ENCODE measurements at places on chromosomes 3 and 15.

GRCh38 chr3:74722211-74722610, 107.8 kb upstream of the CNTN3 start:
- DNase-seq = no peak

DNA sequence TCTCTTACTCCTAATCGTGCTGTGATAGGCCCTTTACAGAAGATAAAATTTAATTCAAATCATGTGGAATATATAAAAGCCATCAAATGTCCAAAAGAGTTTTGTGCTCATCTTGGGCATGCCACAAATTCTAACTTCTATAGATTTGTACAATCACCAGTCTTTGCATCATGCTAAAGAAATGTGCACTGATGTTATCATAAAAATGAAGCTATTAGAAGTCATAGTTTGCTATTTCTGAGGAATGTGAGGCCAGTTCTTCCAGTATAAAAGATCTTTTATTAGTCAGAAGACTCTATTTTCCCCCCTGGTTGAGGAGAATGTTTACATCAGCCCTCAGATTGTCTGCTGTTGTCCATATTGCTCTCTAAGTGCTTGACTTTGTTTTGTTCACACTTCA, 2.1 kb upstream of the ANXA2 start:
- DNase-seq = no peak

DNA sequence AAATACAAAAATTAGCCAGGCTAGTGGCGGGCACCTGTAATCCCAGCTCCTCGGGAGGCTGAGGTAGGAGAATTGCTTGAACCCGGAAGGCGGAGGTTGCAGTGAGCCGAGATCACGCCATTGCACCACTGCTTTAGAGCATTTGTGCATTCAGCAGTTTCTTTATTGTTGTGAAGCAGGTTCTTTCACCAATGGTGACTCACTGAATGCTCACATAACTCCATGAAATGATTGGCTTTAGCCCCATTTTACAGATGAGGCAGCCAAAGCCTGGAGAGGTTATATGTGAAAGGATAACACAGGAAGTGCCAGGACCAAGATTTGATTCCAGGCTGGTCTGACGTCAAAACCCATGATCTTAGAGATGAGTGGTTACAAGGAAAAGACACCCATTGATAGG, 195.2 kb downstream of the SLCO3A1 start:
- DNase-seq = no peak

- DNase-seq = no peak
These were observed 4.4 kb downstream of the PRSS50 start for GRCh38 chr3:46713050-46713897.

DNA sequence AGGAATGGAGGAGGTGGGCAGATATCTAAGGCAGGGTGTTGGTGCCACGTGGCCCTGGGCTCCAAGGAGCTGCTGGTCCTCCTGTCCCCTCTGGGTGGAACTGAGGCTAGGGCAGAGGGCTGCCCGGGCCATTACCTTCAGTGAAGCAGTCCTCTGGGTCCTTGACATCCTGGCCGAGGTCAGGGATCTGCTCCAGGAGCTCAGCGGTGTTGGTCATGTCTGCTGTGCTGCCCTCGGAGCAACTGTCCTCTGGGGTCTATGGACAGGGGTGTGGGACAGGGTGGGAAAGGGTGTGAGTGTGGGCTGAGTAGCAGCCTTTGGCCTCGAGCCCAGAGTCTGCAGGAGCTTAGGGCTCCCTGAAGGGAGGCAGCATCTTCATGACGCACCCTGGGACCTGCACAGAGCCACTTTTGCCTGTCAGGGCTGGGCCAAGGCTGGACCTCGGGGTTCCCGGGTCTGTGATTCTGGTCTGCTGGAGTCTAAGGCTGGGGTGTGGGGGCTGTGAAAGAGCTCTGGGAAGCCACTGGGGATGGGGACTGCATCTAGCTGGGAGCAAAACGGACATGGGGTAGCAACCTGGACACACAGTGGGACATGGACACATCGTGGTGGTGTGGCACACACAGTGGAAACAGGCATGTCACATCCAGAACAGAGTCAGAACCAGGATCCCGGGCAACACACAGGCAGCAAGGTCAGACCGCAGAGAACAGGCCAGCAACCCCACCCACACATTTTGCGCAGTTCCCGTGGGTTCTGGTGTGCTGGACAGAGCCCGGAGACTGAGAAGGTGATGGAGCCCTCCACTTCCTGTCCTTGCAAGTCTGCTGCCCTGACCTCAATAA, 72.7 kb downstream of the SCN5A start:
- no peak for DNase-seq

GRCh38 chr3:130761730-130762311, 15.2 kb upstream of the PIK3R4 start:
- no peak for DNase-seq

DNA sequence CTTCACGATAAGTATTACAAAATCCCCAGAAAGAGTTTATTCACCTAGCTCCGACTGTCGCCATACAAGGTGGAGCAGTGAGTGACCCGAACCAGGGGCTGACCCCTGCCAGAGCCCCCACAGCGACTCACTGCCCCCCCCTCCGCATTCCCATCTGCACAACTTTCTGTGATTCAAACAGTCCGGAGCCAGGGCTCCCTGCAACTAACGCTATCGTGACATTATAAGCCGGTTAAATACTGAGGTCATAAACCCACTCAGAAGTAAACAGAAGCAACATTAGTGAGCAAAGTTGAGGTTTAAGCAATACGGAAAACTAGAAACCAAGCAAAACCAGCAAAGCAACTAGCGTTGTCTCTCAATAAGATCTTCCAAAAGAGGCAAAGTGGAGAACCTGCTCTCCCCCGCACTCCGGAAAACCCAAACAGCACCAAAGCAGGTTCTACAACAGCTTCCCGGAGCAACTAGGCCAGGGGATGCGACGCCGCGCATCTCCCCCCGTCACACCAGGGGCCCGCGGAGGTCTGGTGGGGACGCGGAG, 642 bp downstream of the SCAP start:
- DNase-seq = no peak

- DNase-seq = no peak
These were observed 168.4 kb upstream of the CADPS start for GRCh38 chr3:63043631-63044030.

DNA sequence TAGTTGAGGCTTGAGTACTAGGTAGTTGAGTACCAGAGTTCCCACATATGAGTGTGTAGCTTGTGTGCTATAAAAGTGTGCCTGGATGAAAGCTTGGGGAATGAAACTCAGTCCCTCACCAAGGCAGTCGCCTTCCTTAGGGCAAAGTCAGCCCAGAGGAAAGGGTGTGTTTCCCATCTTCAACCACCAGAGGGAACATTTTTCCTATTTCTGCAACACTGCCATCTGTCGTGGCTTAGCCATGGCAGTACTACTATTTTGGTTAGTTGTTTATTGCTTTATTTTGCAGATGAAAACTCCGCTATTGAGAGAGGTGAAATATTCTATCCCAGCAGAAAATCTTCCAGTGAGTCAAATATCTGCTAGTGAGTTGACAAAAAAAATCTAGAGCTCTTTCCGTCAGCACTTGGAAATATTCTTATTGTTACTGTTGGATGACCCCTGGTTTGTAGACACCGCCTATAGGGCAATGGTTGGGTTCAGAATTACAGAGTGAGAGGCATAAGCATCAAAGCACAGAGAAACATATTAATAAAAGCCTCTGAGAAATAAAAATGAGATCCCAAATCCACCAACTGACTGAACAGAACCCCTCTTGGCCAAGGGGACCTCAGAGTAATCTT, 239.9 kb downstream of the CPNE4 start:
- peak; percentile 31 for DNase-seq

DNA sequence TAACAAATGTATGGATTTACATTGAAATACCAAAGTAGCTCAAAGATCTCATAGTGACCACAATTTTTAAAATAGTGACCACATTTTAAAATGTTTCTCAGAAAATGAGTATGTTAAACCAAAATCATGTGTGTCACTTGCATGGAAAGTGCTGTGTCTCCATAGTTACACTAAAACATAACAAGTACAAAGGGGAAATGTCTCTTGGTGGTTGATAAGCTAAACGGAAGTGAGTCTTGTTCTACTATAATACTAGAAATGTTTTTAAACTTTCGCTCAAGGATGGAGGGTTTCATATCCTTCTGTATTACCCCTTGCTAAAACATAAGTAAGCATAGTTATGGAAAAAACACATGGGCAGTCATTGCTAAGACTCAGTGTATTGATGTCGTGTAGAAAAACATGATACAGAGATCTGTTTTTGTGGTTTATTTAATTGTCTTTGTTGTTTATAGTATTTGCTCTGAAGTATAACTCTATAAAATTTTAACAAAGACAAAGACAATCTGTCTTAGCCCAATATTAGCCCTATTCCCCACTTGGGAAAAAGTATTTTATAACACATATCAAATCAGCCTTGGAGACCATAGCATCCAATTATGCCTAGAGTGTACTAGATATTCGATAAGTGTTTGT, 27.0 kb upstream of the DENND4A start:
- DNase-seq = no peak

- DNase-seq = no peak
These were observed 1.7 kb downstream of the TM4SF19 start for GRCh38 chr3:196336319-196337145.

DNA sequence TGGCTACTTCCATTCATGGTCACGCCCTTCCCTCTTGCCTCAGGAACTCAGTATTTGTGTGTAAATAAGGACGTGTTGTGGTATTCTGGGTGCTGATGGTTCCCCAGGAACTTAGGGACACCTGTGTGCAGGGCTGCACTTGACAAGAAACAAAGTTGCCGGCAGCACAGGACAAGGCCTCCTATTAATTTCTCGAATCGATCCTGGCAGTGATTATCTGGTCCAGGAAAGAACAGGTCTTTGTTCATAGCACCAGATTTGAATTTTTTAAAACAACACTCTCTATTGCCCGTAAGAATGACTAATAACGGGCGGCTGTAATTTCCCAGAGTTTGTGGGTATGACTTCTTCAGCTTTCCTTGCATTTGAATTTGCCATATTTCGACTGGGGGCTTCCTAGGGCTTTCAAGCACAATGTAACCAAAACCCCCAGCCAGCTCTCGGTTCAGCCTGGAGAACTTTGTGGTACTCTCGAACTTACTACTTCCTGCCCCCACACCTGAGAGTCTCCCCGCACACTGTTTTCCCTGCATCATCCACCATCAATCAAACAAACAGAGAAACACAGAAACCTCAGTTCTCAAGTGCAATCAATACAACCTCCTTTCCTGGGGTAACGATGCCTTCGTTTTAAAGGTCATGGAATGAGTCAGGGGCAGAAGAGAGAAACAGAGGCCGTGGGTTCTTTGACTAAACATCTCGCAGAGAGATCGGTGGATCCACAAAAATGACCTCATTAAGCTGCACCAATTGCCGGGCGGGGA, 241.7 kb upstream of the ICE2 start:
- DNase-seq = no peak

DNA sequence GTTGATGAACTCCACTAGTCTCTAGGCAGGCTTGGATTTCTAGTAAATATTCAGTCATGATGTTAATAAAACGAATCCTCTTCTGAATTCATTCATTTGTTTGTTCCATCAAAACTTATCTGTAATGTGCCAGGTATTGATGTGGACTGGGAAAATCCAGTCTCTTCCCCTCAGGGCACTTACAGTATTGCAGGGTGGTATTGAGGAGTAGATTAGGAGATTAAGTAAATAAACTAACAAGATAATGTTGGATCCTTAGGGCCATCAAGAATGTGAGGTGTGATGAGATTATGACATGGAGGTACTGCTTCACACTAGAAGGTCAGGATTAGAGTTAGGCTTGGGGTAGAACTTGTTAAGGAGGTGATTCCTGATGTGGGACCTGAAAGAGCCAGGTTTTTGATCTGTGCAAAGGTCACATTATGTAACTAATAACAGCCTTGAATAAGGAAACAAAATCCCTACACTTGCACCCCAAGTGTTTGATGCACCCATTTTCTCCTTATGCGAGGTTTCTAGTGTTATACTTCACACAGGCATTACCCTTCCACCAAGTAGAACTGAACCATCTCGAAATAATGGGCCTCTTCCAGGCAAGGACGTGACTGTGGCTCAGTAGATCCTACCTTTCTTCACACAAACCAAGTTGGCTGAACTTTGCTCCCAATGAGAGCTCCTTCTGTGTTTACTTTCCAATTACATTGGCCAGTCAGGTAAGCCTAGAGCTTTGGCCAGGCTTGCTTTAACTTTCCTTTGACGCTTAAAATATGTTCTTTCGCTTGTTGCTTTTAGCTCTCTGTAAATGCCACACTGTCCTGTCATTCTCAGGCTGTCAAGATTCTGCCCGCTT, 16.7 kb downstream of the MCTP2 start:
- DNase-seq = no peak

- DNase-seq = no peak
These were observed 355.8 kb upstream of the IL12A start for GRCh38 chr3:159632851-159633250.

DNA sequence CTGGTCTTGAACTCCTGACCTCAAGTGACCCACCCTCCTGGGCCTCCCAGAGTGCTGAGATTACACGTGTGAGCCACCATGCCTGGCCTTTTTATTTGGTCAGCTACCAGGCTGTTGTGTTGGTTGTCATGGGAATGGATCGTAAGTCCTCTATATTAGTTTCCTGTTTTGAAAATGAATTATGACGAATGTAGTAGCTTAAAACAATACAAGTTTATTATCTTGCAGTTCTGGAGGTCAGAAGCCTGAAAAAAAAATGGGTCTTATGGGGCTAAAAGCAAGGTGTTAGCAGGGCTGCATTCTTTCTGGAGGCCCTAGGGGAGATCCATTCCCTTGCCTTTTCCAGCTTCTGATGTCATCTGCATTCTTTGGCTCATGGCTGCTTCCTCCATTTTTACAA, 25.1 kb upstream of the HERC1 start:
- no peak for DNase-seq

DNA sequence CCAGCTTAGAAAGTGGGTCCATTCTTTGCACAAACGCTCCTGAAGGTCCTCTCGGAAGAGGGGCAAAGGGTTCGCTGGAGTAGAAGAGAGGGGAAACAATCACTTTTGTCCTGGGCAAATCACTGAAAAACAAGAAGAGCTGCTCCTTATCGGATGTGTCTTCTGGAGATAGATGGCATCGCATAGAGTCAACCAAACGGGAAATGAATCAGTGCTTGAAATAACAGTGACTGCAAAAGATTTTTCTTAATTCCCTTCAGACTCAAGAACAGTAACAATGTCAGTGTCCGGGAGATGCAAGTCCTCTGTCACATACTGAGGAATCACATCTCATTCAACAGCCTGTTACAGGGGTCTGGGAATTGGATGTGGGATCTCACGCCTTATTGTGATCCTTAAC, 78.8 kb upstream of the PCSK6 start:
- DNase-seq = no peak
